ENCODE measurements at places on chromosomes 2 and 18.

DNA sequence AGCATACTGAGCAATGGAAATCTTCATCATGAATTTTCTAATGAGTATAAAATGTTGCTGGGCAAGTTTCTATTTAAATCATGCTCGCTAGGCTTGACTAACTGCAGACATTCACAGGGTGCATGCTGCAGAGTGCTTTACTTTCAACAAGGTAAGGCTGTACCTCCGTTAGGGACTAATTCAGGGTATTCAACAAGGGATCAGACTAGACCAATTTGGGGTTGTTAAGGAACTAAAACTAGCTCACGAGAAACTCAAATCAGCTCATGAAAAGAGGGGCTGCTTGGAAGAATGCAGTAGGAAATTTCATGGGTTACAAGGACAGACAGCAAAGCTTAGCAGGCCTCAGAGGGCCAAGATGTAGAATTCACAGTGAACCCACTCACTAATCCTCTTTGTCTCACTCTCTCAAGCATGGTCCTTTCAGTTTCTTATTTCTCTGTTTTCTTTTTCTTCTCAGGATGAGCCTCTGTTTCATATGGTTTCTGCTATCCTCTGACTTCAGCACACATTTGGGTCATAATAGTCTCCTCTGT lies 2.2 kb downstream of the MYO3B start:
- no peak for DNase-seq

GRCh38 chr18:58045242-58046092 lies 1.4 kb downstream of the NEDD4L start:
- DNase-seq = peak; percentile 60

GRCh38 chr18:49597157-49597931 lies 35.5 kb downstream of the LIPG start:
- DNase-seq = no peak

DNA sequence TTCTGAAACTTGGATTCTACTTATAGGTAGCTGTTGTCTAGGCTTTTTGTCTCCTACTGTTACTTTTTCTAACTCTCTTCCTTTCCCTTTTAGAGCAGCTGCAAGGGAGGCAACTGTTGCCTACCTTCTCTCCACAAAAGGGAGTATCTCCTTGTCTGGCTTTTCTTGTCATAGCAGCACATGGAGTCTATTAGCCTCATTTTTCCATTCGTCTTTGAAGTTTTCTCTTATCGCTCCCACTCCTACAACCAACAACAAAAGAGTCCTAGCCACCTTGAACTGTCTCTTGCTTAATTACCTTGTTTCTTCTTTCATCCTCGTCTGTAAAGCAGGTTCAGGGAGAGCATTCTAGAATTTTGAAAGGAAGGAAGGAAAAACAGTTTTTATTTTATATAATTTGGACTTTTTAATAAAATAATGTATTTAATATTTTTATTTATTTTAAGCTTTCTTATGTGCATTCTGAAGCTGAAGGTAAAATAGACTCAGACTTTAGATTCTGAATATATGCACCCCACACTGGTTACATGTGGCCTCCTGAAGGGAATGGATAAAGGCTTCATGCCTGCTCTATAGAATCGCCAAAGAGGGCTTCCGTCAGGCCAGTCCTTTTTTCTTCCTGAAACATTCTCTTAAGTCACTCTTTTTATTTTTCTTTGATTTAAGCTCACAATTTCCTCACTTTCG lies 154.4 kb downstream of the CSRNP3 start:
- no peak for DNase-seq

GRCh38 chr2:47869859-47870595 lies 36.3 kb downstream of the FBXO11 start:
- no peak for DNase-seq

- DNase-seq = peak; percentile 54
These were observed 120.9 kb upstream of the ST6GAL2 start for GRCh38 chr2:107006836-107007235.

DNA sequence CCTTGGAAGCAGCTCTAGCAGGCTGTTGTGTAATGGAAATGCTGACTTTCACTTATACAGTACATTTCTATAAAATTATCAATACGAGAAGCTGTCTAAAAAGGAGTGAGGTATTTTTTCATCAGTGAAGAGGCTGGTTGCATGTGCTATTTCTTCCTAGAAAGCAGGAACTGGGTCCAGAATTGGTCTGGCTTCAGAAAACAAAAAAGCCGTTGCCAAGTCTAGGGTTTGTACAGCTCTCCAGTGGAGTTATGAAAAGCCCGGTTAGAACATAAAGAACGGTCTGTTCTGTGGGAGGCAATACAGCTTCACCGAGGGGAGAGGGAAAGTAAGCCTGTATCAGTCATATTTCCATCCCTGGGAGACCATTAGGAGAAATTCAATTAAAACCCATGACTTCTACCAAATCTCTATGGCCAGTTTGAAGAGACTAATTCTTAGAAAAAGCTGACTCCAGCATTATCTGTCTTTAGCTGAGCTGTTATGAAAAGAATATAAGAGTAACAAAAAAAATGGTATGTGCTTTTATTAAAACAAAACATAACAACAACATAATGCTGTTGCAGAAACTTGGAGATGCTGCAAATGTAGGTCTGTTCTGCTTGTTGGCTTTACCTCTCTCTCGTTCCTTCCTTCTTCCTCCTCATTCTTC lies 217.0 kb downstream of the CMPK2 start:
- no peak for DNase-seq

GRCh38 chr2:16613539-16614011 lies 52.1 kb downstream of the CYRIA start:
- DNase-seq = peak; percentile 45

DNA sequence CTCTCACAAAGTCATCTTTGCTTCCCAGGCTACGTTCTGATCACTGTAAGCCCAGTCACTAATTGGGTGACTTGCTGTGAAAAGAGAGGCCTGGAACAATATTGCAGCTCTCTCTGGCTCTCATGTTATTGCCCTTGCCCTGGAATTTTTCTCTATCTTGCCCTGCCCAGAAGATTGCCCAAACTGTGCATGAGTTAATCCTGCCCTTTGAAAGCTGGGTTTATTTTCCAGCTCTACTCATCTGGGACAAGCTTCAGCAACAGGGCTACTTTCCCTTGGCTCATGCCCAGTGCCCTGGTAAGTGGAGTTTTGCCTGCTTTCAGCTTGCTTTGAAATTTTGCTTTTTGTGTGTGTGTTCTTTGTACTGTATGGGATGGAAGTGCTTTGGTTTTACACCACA lies 6.9 kb upstream of the EHBP1 start:
- no peak for DNase-seq

GRCh38 chr2:47819834-47820233 lies 36.9 kb downstream of the MSH6 start:
- no peak for DNase-seq

DNA sequence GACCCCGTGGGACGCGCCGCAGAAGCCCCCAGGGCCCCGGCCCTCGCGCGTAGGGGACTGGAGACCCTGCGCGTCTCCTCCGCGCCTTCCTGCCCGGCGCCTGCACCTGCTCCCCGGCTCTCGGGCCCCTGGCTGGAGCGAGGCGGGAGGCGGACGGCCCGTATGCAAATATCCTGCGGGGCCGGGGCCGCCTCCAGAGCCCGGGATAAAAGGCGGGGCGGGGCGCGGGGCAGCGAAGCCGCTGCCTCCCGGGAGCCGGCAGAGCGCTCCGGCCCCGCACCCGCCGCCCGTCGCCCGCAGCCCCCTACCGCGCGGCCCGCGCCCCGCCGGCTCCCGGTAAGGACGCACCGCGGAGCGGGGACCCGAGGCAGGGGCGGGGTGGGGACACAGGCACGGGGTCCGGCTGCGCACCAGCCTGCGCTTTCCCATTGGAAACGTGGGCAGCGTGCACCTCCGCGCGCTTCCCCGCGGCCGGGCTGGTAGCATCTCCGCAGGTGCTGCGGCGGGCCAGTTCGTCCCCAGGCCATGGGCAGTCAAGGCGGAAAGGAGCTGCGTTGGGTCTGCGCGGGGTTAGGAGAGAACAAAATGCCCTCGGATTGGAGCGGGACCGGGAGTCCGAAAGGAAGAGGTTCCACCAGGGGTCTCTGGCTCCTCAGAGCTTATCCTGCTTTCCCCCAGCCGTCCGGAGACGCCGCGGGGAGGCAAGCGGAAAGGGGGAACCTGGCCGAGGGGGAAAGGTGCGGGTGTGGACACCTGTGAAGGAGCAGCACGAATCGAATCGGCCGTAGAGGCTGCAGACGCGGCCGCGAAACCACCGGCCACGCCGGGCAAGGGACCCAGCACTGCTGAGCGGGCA lies at the start of gene ATP6V1C2:
Gene ATP6V1C2 (plus strand): TSS at position 235 of the 856 bp plus-strand sequence. CDS start 1,220 bp downstream, outside the sequence.
- no peak for DNase-seq

- no peak for DNase-seq
These were observed 68.6 kb upstream of the ABCA12 start for GRCh38 chr2:215207041-215207440.

DNA sequence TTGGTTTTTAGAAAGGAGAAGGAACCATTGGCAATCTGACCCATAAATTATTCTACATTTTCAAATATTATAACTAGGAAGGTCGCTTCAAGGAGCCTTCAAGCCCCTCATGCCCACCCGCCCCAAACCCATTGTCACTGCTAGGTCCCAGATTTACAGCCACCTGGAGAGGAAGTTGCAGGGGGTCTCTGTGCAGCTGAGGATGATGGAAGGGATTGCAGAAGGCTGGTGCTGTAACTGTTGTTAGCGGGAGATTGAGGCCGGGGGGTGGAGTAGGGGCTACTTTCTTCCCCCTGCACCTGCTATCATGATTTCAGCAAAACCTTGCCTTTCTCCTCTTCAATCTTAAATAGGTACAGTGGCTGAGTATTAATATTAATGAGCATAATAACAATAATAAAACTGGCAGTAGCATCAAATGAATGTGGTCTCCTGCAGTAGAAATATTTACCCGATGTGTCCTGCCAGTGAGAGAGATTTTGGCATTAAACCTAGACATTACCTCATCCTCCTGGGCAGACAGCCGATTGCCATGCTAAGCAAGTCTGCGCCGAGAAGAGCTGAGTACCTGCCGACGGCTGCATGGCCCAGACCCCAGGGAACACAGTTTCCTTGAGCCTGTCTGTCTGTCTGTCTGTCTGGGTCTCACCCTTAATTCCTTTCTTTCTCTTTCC lies 225.4 kb downstream of the FAM210A start:
- DNase-seq = peak; percentile 88

GRCh38 chr2:64766841-64767669 lies 113.3 kb upstream of the SERTAD2 start:
- DNase-seq = peak; percentile 79
